Fibroblast of villous mesenchyme (primary cell): ENCODE measurements at places on chromosomes 13 and 19. TPM values are rescaled to one million over a fixed set of nuclear protein-coding genes. Genes with fewer than 3 reads are reported as not detected.

DNA sequence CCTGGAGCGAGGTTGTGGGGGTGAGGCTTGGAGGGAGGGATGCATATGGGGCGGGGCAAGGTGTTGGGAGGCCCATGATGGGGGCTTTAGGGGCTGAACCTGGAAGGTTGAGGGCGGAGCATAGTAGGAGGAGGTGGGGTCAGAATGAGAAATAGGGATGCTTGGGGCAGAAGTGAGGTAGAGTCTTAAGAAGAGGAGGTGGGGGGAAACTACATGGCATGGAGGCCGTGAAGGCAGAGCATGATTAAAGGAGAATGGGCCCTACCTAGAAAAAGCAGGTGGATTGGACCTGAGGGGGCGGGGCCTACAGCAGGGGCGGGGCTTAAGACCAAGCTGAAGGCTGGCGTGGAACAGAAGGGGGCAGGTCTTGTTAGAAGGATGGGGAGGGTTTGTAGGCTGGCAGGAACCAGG is 799 bp downstream of the NR1H2 start:
- DNase-seq, result no peak

Gene THSD8
- total RNA-seq, result not detected in 2 replicates

DNA sequence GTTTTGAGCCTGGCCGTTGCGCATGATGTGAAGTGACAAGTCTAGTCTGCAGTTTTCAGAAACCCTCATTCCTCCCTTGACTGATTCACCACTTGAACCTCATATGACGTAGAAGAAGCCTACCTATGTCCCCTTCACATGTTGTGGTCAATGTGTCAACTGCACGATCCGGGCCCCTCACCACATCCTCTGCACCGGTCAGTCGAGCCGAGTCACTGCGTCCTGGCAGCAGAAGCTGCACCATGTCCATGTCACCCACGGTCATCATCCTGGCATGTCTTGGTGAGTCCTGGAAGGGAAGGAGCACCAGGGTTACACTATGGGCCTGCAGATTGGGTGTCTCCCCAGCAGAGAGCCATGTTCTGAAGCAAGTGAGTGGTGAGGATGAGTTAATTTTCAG is at the start of gene KIR2DL4:
Gene KIR2DL4 (plus strand): TSS at position 201 of the 400 bp plus-strand sequence. CDS start 42 bp downstream, at position 243.
- DNase-seq, result no peak

DNA sequence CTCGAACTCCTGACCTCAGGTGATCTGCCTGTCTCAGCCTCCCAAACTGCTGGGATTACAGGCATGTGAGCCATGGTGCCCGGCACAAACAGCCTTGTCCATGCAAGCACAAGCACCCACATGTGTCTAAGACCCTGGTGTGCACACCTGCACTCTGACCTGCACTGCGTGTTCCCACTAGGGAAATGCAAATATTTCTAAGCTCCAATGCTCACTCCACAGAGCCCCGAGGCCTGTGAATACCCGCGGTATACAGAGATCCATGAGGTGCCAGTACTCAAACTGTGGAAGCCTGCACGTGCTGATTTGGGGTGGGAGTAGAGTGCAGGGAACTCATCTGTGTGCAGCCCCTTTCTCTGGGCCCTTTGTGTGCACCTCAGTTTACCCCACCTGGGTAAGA is 14.7 kb downstream of the GADD45B start:
- DNase-seq, result no peak

DNA sequence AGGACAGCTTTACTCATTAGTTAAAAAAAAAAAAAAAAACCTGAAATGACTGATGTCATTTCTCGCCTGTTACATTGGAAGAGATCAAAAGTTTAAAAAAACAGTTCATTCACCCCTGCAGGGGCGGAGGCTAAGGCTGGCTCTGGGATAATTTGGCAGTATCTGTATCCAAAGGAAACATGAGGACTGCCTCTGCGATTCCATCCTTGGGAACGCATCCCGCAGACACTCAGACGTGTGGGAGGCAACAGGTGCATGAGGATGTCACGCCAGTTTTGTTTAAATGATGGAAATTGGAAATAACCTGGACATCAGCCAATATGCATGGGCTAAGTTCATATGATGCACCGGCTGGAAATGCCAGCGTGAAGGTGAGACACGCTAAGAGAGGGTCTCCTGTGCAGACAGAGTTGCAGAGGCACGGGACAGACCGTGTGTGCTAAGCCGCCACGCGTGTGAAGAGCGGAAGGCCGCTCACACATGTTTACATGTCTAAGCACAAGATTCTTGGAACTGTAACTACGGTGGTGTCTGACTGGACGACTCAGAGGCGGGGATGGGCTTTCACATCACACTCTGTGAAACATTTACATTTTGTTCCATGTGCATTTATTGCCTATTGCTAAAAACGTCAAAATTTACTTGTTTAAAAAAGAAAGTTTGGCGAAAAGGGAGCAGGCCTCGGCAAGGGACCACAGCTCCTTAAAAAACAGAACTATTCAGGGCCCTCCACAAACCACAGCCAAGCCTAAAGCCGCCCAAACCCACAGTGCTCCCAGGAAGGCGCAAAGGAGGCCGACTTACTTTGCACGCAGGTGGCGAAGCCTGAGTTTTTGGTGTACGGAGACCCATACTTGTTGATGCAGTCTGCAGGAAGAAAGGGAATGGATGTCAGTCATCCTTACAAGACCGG is 17.9 kb downstream of the GAS6 start:
- DNase-seq, result no peak

DNA sequence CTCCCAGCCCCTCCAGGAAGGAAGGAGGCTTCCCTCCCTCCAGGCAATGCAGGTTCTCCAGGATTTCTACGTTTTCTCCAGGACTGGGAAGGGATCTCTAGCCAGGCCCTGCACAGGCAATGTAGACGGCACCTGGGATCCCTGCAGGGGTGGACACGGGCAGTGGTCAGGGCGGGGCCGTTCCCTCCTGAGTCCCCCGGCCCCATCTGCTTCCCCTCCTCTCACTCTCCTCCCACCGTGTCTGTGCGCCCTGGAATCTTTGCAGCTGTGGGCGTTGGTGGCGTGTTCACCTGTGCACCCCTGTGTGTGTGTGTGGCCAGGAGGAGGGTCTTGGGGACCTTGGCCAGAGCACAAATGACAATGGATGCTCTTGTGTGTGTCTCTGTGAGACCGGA is 10.0 kb downstream of the NRTN start:
- no peak for DNase-seq
